ENCODE measurements at places on chromosomes 5 and 9.

GRCh38 chr5:89351222-89351621 is 468.2 kb upstream of the MEF2C start:
- DNase-seq = no peak

DNA sequence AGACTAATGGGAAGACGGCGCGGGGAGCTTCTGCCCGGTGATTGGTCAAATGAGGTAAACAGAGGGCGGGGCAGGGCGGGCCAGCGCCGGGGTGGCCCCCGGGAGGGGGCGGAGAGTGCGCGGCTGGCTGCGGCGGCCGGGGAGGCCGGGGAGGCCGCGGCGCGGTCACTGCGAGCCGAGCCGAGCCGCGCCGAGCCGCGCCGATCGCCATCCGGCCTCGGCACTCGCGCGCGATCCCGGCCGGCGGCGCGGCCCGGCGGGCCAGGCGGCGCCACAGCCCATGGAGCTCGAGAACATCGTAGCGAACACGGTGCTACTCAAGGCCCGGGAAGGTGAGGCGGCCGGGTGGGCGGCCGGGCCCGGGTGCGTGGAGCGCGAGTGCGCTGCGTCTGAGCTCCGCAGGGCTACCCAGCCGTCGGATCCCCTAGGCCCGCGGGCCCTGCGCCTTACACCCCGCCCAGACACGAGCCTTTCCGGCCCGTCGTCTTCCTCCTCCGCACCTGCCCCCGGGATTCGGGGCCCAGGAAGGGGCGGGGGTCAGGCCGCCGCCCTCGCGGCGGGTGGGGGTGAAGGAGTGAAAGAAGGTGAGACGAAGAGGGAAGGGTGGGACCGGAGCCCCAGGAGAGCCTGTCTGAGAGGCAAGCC is at the start of gene GRK6:
Gene GRK6 (plus strand): TSS at position 111 of the 645 bp plus-strand sequence. CDS start 170 bp downstream, at position 281.
- no peak for DNase-seq

GRCh38 chr9:129834489-129835127 is 467 bp downstream of the C9orf78 start:
- peak; percentile 6 for DNase-seq

DNA sequence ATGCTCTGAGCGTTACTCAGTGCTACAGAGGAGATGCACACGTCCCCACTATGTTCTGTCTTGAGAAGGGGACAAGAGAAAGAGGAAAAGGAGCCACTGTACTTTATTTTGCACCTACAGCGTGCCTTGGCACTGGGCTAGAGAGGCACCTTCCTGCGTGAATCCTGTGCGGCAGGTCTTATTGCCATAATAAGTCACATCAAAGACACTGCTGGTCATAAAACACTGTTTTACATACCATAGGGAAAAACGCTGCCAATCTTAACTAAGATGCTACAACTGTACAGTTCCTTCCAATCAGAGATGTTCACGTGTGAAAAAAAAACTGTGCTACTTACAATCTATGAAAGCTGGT is 48.1 kb downstream of the NEURL1B start:
- no peak for DNase-seq

DNA sequence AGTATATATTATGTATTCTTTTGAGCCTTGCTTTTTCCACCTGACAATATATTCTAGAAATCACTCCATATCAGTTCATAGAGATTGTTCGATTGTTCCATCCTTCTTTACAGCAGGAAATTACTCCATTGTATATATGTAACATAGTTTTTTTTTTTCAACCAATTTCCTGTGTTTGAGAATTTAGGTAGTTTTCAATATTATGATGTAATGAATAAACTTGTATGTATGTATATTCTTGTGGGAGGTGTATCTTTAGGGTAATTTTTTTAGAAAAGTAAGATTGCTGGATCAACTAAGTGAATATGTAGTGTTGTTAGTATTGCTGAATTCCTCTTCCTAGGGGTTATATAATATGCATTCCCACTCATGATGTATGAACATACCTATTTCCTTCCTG is 165.9 kb upstream of the PITX1 start:
- DNase-seq = no peak

GRCh38 chr9:109755040-109755439 is 25.0 kb upstream of the PALM2AKAP2 start:
- no peak for DNase-seq

DNA sequence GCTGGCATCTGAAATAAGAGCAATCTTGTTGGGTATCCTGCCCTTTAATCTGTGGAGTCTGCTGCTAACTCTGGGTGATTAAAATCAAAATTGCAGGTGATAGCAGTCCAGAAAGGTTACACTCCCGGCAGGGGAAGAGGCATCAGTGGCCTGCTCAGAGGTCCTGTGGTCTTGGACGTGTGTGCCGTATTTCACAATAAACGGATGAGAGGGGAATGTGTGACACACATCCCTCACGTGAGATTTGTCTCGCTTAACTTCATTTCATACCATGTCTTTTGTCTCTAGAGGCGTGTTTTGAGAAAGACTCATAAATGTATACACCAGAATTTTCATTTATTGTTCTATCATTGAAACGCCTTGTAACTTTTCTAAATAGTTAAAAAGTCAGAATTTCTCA is 36.6 kb downstream of the FAM240B start:
- no peak for DNase-seq
